ENCODE measurements at places on chromosomes 4 and X.

- no peak for DNase-seq
Observed at GRCh38 chr4:115334736-115335411, 221.5 kb upstream of the NDST4 start.

DNA sequence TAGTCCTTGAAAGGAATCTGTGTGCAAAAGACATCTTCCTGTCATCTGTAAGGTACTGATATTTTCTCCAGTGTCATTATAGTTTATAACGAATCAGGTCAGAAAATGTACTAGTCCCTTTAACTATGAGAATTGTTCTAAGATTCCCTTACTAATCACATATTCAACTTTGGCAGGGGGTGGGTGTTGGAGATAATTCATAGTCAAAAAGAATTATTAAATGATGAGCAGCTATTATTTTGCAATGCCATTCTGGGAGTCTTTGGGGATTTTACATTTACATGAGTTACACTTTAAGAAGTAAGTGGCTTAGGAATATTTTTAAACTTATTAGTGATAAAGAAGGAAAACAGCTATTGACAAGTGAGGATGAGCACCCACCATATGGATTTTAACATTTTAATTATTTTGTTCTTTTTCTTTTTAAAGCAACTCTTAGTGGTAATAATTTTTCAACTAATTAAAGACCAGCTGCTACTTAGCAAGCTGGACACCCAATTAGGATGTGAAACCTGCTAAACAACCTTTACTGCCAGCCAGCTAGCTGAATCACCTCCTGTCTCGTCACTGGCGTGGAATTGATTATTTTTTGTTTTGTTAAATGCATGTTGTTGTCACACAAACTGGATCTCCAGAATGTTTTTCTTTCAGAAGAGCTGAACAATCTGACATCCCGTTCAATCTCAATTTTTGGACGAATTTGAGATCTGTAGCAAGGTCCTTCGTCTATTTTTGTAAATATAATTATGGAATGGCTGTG lies 219.2 kb downstream of the ARAP2 start:
- DNase-seq: no peak

GRCh38 chrX:28398342-28398741 lies 188.9 kb upstream of the IL1RAPL1 start:
- DNase-seq: no peak

- DNase-seq: no peak
Observed at GRCh38 chr4:78056265-78057129, 626 bp upstream of the FRAS1 start.

DNA sequence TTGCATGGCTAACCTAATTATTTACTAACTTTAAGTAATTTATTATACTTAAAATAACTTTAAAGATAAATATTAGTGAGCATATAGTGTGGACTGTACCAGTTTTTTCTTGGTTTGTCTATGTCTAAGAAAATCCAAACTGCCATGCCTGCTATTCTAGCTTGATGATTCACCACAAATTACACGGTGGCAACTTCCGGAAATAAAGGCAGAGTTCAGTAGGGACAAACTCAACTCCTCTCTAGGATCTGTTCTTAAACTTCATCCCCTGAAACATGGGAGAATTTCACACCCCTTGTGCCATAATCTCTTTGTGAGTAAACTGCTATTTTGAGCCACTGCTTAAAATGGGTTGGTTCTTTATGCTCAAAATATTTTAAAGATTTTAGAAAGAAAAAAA lies 213.6 kb upstream of the NRK start:
- DNase-seq: no peak

DNA sequence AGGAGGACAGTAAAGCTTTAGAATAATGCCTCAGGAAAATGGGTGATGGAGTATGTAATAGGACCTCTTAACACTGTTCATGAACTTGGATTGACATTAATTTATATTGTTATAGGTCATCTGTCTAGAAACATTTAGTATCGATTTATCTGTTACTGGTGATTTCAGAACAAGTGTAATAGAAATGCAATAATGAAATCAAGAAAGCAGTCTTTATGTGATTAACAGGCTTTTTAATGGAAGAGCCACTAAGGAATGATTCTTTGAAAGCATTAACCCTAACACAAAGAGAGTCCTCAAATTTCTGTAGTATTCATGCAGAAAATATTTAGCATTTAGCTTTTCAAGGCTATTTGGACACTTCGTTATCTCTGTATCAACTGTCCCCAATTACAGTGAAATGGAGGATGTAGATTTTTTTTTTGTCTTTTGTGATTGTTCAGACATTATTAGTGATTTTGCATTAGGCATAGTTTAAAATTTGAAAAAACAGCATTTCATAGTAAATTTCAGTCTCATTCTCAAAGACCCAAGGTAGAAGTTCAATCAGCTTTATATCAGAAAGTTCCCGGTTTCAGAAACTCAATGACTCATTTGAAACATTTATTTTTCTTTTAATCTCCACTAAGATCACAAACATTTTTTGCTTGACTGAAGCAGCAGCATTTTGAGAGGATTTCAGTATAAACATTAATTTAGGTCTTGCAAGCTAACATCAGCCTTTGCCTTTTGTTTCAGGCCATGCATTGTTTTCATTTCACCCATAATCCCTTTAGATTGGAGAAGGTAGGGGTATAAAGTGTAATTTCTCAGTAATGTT lies 56.3 kb downstream of the AGTR2 start:
- no peak for DNase-seq

- DNase-seq: no peak
Observed at GRCh38 chr4:180665481-180665880, 1577.7 kb upstream of the TENM3 start.

DNA sequence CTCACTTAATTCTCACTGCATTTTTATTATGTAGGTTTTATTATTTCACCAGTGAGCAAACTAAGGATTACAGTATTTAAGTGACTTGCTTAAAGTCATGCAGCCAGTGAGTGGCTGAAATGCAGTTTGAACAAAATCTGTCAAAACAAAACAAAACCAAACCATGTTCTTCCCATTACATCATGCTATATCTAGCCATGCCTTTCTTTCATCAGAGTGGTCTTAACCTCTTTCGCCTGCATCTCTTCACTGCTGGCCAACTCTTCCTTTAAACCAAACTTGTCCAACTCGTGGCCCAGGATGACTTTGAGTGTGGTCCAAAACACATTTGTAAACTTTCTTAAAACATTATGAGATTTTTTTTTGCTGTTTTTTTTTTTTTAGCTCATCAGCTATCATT lies 223.2 kb downstream of the PCDH7 start:
- no peak for DNase-seq

DNA sequence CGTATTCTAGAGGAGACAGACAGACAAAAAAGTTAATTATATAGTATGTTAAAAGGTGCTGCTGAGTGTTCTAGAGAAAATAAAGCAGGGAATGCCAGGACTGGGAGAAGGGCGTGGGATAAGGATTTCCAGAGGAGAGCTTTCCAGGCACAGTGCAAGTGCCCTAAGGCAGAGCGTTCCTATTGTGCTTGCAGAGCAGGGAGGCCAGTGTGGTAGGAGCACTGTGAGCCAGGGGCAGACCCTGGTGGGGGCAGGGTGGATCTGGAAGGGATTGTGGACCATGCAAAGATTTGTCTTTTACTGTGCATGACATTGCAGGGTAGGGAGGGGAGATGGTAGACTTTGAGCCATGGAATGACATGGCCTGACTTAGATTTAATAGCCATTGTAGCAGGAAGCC lies 25.8 kb downstream of the EXOC1 start:
- no peak for DNase-seq
